ENCODE measurements at places on chromosomes 3 and 15.
A peak's percentile ranks its signal among the peaks of the same experiment; 100 is the strongest.

DNA sequence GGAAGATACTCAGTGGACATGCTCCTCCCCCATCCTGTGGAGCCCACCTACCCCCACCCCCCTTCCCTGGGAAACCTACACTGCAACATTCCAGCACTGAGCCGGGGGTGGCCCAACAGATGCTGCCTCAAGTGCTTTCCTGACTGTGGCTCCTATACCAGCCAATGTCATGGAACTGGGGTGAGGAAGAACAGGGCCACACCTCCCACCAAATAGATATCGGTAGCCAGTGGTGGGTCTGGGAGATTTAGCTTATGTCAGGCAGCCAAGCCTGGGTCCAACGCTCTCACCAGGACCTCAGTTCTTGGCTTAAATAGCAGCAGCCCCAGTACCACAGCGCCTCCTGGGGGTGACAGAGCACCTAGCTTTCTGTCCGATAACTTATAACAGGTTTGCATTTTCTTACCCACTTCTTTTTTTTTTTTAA, 30.3 kb downstream of the CDC25A start:
- DNase-seq = peak; percentile 30

DNA sequence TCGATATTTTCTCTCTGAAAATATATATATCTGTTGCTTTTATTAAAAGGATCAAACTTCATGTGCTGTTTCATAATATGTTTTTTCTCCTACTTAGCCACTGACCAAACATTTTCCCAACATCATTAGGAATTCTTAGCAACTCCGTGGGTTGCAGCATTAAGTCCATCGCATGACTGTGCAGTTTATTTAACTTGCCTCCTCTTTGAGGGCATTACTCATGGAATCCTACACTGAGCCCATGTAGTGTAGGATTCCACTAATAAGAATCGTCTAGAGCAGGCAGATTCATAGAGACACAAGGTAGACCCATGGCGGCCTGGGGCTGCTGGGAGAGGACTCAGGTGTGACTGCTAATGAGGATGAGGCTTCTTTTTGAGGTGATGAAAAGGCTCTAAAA, 49.3 kb downstream of the CMTM6 start:
- no peak for DNase-seq

- no peak for DNase-seq
Observed at GRCh38 chr3:58528629-58529028, 8.4 kb downstream of the ACOX2 start.

DNA sequence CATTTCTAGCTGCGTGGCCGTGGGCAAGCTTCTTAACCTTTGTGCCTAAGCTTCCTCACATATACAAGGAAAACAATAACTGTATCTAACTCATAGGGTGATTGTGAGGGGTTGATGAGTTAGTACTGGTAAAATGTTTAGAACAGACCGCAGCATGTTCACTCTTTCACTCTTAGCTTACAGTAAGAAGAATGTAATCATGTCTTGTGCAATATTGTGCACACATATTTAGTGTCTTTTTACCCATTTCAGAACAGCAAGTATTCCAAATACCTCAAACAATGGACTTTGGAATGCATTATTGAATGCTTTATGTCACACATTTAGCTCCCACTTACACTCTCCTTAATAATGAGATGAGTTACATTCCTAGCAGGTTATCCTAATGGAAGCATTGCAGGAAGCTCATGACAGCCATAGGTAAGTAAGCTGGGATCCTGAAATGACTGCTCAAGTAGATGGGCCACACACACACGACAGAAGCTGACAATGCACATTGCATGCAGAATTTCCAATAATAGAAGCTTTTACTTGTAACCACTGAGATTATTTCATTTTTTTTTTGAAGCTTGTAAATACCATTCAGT, 468.9 kb upstream of the WNT5A start:
- no peak for DNase-seq

- DNase-seq = no peak
Observed at GRCh38 chr3:139463466-139463865, 12.8 kb downstream of the RBP2 start.

GRCh38 chr15:77786956-77787355, 154.2 kb upstream of the LINGO1 start:
- DNase-seq = no peak

GRCh38 chr3:79871656-79872055, 103.9 kb upstream of the ROBO1 start:
- DNase-seq = no peak

DNA sequence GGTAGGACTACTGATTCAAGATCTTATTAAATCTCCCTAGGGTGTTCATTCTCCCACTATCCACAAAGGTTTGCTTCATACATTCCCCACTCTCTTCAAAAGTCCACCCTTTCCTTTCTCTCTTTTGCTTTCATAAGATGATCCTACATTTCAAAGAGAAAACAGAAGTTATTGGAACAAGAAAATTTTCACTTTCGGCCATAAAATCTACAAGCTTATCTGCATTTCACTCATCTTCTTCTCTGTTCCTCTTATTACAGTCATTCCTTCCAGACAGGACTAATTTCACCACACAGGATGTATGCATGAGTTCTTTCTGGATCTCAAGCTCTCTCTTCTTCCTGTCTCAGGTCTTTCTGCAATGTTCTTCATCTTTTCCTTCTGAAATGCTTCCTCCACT, 238.7 kb downstream of the ISL2 start:
- no peak for DNase-seq

DNA sequence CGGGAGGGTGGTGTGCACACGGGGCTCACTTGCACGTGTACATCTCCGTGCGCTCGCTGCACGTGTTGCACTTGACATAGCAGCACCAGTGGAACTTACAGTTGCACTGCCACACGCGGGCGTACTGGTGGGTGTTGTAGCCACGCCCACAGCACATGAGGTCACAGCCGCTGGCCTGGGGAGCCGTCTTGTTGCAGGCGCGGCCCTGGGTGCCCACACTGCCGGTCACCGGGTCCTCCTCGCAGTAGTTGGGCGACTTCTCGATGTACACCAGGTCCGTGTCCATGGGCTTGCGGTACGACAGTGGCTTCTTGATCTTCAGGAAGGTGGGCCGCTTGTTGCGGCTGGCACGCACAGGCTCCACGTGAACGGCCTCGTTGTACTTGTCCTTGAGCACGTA, 61.0 kb downstream of the WNT7A start:
- DNase-seq = no peak

DNA sequence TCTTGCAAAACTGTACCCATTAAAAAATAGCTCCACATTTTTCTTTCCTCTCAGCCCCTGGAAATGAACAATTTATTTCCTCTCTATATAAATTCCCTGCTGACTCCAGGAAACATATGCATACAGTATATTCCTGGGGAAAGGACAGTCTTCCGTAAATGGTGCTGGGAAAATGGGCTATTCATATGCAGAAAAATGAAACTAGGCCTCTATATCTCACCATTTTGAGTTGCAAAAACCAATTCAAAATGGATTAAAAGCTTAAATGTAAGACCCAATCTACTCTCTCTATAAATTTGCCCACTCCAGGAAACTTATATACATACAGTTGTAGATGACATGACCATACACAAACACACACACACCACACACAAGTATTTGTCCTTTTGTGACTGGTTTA, 85.9 kb upstream of the GPR149 start:
- no peak for DNase-seq

- DNase-seq = no peak
Observed at GRCh38 chr3:21729888-21730459, 21.0 kb downstream of the ZNF385D start.

DNA sequence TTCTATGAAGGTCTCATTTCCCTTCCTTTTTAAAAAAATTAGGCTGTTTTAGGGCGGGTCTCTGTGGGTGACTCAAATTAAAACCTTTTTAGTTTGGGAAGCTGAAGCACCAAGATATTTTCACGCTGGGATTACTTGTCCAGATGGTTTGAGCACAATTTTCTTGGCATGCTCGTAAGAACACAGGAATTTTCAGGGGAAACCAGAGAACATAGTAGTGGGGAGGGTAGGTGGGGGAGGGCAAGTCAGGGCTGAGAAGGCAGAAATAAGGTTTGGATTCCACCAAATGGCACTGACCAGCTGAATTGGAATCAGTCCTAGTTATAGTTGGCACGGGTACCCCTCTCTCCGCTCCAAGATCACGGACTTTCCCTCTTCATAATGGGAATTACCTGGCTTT, 97.3 kb upstream of the LRIG1 start:
- no peak for DNase-seq

DNA sequence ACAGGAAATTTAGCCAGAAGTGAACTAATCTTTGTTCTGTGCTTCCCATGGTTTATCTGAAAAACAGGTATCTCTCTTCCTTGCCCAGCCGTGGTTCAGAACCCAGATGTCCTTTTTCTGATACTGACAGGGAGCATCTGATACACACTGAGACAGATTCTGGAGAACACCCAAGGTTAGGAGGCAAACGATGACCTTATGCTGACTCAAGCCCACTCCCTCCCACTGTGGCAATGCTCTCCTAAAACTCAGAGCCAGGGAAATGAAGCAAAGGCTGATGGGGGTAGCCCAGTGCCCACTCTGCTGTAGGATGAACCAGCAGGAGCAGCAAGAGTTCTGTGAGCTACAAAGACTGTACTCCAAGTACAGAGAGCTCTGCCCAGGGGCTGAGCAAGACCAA, 225.1 kb downstream of the NTRK3 start:
- DNase-seq = no peak

DNA sequence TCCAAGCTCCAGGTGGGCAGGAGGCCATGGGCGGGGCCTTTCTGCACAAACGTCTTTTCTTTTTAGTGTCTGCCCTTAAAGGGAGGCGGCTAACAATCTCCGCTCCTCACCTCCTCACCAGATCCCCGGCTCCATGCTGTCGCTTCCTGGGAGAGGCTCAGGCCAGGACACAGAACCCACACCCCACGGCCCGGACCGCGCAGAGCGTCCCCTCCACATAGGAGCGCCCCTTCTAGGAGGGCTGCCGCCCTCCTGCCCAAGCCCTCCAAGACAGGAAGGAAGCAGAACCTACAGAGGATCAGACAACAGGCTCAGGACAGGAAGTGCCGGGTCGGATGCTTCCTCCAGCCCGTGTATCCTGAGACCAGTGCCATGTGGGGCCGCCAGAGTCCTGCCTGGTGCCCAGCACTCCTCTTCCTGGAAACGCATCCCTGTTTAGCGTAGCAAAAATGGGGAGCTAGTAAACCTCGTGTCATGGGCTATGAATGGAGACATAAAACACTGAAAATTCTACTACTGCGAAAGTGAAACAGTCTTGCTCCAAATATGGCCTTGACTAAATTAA, 83.2 kb upstream of the ATP10A start:
- DNase-seq = no peak

DNA sequence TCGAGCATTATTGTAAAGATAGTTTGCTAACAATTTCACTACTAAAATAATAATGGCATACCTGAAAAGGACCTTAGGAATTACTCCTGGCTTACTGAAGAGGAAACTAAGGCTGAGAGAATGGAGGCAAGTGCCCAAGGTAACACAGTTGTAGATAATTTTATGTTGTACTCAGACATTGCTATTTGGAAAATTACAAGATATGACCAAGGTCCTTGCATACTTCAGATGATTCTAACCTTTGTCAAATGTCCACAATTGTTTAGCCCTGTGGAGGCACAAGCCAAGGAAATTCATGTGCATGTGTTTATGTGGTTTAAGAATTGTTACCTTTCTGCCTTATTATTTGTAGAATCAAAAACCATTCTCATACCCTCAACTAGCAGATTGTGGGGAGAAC, 105.7 kb downstream of the TUSC7 start:
- DNase-seq = no peak

- no peak for DNase-seq
Observed at GRCh38 chr3:123430266-123430665, 18.6 kb downstream of the ADCY5 start.

- no peak for DNase-seq
Observed at GRCh38 chr3:72065872-72066641, 281.1 kb upstream of the PROK2 start.

GRCh38 chr3:38579141-38579540, 70.3 kb downstream of the SCN5A start:
- no peak for DNase-seq

DNA sequence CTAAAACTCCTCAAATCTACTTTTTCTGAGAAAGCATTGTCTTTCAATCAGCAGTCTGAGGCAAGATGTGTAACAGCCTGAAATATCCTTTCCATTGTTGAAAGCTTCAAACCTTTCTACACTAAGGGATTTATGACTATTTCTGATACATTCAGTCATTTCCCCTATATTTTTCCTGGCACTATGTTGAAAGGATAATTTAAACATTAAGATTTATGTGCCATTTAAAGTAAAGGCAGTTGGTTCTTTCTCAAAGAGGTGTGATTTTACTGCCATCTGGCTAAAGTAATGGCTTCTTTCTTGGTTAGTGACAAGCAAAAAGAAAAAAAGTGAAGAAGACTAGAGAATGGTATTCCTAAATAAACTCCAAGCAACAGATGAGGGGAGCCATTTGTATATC, 249.6 kb upstream of the COL8A1 start:
- DNase-seq = no peak

DNA sequence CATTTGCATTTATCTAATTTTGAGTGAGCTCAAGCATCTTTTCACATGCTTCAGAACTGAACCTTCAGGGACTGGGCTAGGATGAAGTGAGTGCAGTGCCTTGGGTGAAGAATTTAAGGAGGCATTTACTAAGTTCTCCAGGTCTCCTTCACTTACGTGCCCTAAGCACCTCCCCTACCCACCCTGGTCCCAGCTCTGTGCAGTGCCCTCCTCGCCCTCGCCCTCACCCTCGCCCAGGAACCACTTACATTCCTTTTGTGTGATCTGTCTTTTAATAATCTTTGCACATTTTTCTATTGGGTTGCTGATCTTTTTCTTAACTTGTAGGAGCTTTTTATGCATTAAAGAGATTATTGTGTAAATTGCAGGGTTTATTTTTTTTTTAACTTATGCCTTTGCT, 322.6 kb downstream of the THSD4 start:
- DNase-seq = no peak

GRCh38 chr3:191627064-191627463, 166.1 kb downstream of the PYDC2 start:
- DNase-seq = no peak

GRCh38 chr3:127394984-127395662, 107.3 kb upstream of the PRR20G start:
- no peak for DNase-seq

DNA sequence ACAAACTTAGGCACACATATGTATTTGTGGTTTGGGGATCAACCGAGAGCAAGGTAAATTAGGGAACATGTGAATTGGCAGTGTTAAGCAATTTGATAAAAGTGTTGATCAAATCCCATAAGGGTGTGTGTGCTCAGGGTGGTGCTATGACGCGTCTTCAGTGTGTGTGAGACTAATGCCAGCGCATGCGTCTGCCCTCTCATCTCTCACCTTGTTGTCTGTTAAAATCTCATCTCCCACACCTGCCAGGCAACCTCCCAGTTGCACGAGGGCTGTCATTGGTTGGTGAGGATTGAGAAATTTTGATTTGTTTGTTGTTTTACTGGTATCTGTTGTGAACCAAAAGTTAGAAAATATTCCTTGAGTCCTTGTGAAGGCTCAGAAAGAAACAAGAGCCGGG, 137.2 kb upstream of the ICE2 start:
- DNase-seq = no peak

DNA sequence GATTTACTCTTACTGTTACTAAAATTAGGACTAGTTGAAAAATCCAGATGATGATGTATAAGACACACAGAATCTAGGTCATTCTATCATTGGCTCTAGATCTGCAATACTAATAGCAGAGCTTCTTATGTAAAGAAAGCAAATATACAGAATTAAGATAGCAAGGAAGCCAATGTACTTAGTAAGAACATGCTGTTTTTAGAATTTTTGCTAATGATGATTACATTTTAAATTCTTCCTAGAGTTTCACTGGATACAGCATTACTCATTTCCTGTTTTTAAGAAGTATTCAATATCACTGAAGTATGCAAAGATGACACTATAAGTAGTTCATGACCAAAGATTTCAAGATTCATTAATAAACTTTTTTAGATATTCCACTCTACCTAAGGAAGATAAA, 60.7 kb downstream of the CFAP20DC start:
- no peak for DNase-seq
